ENCODE measurements at places on chromosomes 7 and 10.

GRCh38 chr7:97133159-97133558 is 15.7 kb downstream of the SDHAF3 start:
- DNase-seq: no peak

- DNase-seq: no peak
These were observed 37.7 kb downstream of the NRF1 start for GRCh38 chr7:129649128-129649690.

DNA sequence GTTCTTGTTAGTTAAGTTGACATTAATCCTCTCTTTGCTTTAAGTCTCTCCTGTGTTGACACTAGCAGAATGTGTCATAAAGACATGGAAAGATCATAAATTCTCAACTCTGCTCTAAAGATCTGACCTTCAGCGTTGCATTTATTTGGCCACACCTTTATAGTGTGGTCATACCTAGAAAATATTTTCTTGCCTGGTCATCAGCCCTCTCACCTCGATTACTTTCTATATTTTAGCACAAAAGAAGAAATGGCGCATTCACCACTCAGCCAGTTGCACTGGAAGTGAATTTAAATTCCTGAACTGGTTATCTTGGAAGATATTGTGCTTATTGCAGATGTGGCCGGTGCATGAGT is 96.7 kb upstream of the PDCD4 start:
- no peak for DNase-seq

DNA sequence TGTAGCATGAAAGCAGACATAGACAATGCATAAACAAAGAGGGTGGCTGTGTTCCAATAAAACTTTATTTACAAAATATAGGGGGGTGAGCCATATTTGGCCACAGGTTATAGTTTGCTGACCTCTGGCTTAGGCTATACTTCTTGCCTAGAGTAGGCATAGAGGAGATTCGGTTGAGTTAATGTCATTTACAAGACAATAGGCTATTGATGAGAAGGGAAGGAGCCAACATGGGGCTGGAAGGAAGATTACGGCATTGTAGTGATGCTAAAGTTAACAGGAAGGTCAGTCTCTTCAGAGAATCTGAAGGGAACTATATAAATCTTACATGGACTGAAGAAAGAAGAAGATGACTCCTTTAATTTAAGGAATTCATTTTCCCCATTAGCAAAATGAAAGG is 463.5 kb downstream of the HTR7 start:
- DNase-seq: no peak

GRCh38 chr10:6726924-6727323 is 146.8 kb upstream of the PRKCQ start:
- no peak for DNase-seq

- peak; percentile 24 for DNase-seq
These were observed 103.7 kb downstream of the MACC1 start for GRCh38 chr7:20113427-20114027.

DNA sequence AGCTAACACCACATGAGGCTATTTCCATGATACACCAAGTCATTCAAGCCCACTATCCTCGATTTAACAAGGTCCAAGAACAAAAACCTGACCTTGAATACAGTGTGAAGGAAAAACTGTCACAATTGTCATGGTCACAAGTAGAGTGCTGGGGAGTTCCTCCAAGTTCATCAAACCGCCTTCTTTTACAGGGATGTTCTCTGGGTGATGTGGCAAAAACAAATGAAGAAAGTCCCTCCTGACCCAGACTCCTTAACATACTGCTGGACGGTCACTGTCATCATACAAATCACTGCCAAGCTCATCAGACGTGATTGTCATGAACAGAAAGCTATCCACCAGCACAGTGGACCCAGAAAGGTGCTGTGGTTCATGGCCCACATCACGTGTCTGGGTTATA is 28.9 kb downstream of the HIPK2 start:
- no peak for DNase-seq

DNA sequence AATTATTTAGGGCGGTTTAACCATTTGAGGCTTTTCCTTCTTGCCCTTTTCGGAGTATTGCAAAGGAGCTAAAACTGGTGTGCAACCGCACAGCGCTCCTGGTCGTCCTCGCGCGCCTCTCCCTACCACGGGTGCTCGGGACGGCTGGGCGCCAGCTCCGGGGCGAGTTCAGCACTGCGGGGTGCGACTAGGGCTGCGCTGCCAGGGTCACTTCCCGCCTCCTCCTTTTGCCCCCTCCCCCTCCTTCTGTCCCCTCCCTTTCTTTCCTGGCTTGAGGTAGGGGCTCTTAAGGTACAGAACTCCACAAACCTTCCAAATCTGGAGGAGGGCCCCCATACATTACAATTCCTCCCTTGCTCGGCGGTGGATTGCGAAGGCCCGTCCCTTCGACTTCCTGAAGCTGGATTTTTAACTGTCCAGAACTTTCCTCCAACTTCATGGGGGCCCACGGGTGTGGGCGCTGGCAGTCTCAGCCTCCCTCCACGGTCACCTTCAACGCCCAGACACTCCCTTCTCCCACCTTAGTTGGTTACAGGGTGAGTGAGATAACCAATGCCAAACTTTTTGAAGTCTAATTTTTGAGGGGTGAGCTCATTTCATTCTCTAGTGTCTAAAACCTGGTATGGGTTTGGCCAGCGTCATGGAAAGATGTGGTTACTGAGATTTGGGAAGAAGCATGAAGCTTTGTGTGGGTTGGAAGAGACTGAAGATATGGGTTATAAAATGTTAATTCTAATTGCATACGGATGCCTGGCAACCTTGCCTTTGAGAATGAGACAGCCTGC is 3.1 kb downstream of the FZD1 start:
- DNase-seq: no peak

DNA sequence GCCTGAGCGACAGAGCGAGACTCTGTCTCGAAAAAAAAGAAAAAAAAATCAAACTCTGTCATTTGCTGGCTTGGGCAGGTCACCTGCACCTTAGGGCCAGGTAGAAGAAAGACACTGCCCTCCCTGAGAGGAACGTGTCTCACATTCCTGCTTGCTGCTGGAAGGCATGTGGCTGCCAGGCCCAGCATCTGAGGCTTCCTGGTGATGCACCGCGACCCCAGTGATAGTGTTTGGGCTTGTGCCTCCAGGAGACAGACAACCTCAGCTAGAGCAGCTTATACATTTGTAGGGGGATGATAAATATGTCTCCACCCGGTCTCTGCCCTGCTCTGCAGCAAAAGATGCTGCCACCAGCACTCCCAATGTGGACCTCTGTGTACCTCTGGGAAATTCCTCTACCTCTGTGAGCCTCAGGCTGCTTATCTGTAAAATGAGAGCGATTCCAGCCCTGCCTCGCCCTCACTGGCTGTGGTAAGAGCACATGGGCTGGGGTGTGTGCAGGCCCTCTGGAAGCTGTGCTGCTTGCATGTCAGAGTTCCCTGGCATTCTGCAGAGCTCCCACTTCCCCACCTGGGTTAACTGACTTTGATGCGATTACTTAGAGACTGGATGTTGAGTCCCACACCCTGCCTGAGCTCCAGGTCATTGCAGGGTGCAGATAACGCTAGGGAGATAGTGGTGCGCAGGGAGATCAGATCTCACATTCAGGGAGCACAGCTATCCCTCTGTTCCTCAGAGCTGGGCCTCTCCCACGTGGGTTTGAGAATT is 19.9 kb downstream of the SLC29A3 start:
- no peak for DNase-seq
